ENCODE measurements at places on chromosomes 4 and X.

DNA sequence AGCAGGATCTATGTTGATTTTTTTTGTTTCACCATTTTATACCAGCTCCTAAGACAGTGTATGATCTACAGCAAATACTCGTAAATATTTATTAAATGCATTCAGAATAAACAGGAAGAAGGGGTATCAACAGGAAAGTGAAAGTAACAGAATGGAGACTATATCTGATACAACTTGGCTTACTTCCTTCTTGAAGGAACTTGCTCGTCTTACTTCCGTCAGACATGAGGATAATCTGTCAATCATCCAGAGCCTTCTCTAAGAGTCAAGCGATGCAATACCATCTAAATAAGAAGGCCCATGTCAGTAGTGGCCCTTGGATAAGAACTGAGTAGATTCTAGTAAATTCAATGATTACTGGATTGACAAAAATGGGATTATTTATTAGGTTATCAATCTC lies 84.2 kb downstream of the CAMK2D start:
- no peak overlapping the region for H3K27ac ChIP-seq
- DNase-seq = no peak
- peaks cover 25% of the 10 kb centered on the region for H3K4me1 ChIP-seq
- peaks cover 5% of the 10 kb centered on the region for H3K36me3 ChIP-seq
- no peaks in the 10 kb centered on the region for H3K27me3 ChIP-seq

GRCh38 chrX:3184176-3184930 lies 143.1 kb downstream of the ARSF start:
- no peaks in the 10 kb centered on the region for H3K27me3 ChIP-seq
- DNase-seq = no peak
- no peak overlapping the region for H3K4me3 ChIP-seq
- H3K36me3 ChIP-seq = no peaks in the 10 kb centered on the region
- H3K27ac ChIP-seq = peak overlapping the region; percentile 86
- H3K4me1 ChIP-seq = peaks cover 19% of the 10 kb centered on the region

DNA sequence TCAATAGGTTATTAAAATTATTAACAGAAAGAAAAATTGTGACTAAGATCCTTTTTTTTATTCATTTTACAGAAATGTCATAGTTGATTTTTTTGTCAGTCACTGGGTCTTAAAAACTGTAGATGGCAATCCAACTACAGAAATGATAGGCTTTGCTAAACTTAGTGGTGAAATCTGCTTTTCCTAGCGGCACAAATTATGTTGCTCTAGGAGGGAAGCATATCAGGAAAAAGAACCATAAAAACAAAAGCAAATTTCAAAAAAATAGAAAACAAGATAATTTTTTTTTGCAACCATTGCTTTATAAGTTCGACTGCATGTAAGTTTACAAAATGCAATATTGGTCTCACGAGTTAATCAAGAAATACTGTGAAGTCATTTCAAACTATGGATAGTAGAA lies 443.5 kb upstream of the IGFBP7 start:
- peak overlapping the region; percentile 32 for H3K27ac ChIP-seq
- H3K27me3 ChIP-seq = no peaks in the 10 kb centered on the region
- peaks cover 16% of the 10 kb centered on the region for H3K4me1 ChIP-seq
- DNase-seq = no peak
- H3K36me3 ChIP-seq = no peaks in the 10 kb centered on the region
- H3K4me3 ChIP-seq = no peak overlapping the region

DNA sequence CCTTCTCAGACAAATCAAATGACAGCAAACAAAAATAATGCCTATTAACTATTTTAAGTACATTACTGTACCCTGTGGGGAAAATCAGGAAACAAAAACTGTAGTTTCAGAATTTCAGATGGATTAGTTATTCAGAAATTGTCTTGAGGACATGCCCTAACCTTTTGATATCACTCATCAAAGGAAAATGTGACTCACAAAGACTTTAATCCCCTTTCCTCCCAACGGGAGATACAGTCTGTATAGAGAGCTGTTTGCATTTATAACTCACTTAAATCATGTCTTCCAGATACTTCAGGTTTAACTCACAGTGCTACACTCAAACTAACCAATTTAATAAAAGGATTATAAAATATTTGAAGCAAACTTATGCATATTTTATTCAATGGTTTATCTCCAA lies 304.0 kb downstream of the MAPK10 start:
- H3K36me3 ChIP-seq = no peaks in the 10 kb centered on the region
- peak overlapping the region; percentile 19 for H3K27ac ChIP-seq
- H3K4me3 ChIP-seq = no peak overlapping the region
- no peak for DNase-seq
- H3K27me3 ChIP-seq = no peaks in the 10 kb centered on the region
- peaks cover 19% of the 10 kb centered on the region for H3K4me1 ChIP-seq

DNA sequence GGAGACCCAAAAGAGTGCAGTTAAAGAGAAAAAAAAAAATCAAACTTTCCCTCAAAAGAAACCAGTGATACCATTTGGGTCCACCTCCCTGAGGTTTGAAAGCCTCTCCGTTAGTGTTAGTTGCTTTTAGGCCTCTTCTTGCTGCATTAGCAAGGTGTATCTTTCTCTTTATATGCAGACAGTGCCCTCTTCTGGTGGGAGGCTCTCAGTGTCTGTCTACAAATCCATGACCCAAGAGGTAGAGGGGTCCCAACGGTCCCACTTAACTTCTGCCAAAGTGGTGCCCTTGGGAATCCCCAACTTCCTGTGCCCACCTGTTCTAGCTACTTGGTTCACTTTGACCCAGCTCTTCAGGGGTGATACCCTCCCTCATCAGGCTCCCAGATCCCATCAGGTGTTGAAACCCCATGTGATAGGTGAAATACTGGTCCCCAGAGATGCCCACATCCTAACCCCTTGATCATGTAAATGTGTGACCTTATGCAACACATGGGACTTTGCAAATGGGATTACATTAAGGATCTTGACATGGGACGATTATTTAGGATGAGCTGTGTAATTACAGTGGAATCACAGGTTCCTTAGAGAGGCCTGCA lies 63.7 kb upstream of the CD99 start:
- peaks cover 64% of the 10 kb centered on the region for H3K36me3 ChIP-seq
- H3K4me3 ChIP-seq = no peak overlapping the region
- H3K27ac ChIP-seq = peak overlapping the region; percentile 15
- no peak for DNase-seq
- H3K27me3 ChIP-seq = no peaks in the 10 kb centered on the region

GRCh38 chrX:31302573-31303075 lies 230.8 kb upstream of the FTHL17 start:
- no peak for DNase-seq
- no peak overlapping the region for H3K27ac ChIP-seq
- no peaks in the 10 kb centered on the region for H3K27me3 ChIP-seq
- peaks cover 7% of the 10 kb centered on the region for H3K36me3 ChIP-seq
- H3K4me3 ChIP-seq = no peak overlapping the region
- peaks cover 3% of the 10 kb centered on the region for H3K4me1 ChIP-seq

- no peaks in the 10 kb centered on the region for H3K4me1 ChIP-seq
- no peak for DNase-seq
- peaks cover 57% of the 10 kb centered on the region for H3K36me3 ChIP-seq
Measured at GRCh38 chr4:2913168-2913567, 50.0 kb downstream of the NOP14 start.

- no peak overlapping the region for H3K4me3 ChIP-seq
- no peak overlapping the region for H3K27ac ChIP-seq
- no peaks in the 10 kb centered on the region for H3K36me3 ChIP-seq
- no peak for DNase-seq
- H3K4me1 ChIP-seq = no peaks in the 10 kb centered on the region
- H3K27me3 ChIP-seq = peaks cover 4% of the 10 kb centered on the region
Measured at GRCh38 chrX:151384807-151385206, 12.2 kb upstream of the VMA21 start.

GRCh38 chr4:78322032-78322431 lies 229.5 kb upstream of the ANXA3 start:
- H3K36me3 ChIP-seq = peaks cover 8% of the 10 kb centered on the region
- no peaks in the 10 kb centered on the region for H3K27me3 ChIP-seq
- no peak overlapping the region for H3K4me3 ChIP-seq
- H3K27ac ChIP-seq = no peak overlapping the region

- no peak overlapping the region for H3K27ac ChIP-seq
- peaks cover 7% of the 10 kb centered on the region for H3K4me1 ChIP-seq
- H3K36me3 ChIP-seq = no peaks in the 10 kb centered on the region
- H3K27me3 ChIP-seq = peaks cover 3% of the 10 kb centered on the region
Measured at GRCh38 chr4:163548481-163549243, 54.2 kb downstream of the TMA16 start.

Measured in mesothelial cell of epicardium (in vitro differentiated cells).